ENCODE measurements at places on chromosomes 2 and 18.

- no peak for DNase-seq
These were observed 279.2 kb downstream of the CLIP4 start for GRCh38 chr2:29394311-29394980.

DNA sequence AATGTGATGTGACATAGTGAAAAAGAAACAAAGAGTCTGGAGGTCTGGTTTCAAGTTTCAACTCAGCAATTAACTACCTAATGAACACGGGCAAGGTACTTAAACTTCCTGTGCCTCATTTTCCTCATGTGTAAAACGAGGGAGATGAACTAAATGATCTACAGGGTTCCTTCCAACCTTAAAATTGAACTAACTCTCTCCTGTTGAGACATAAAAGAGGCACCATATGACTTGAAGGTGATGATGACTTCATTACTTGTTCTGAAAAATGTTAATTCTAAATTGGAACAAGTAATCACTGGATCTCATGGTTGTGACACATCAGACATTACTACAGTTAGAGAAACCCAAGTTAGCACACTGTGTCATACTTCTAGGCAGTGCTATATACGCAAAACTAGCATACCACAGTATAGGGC is 8.9 kb upstream of the REL start:
- no peak for DNase-seq

DNA sequence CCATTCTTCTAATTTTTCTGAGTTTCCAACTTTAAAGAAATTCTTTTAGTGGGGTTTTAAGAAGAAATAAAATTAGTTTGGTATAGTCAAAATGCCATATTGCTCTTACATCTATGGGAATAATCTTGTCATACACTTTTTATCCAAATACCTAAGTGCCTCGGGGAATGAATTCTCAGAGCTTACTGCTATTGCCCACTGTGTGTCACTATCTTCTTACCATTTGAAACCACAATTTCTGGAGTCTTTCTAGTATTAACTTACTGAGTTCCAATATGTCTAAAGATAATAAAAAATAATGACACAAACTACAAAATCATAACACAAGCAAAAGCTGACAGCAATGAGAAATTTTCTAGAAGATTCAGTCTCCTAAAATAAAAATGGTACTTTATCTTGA is 23.7 kb upstream of the DNAH6 start:
- DNase-seq: no peak

DNA sequence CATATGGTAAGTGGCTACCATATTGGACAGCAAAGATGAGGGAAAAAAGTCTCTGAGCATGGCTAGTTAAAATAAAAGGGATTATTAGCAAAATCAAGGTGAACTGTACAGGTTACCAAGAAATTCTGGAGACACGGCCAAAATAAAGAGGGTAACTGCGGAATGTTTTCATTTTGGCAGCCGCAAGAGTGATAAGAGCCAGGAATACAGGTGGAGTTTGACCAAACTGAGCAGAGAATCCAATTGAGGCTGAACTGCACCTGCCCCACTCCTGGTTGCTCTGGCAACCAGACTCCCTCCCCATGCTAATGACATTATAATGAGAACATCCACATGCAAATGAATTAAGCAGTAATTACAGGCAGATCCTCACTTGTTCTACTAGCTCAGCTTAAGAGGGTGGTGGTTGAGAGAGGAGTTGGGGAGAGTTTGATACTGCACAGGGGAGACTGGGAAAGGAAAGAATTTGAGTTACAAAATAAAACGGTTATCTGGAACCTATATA is 18.8 kb upstream of the EPHA4 start:
- DNase-seq: no peak

DNA sequence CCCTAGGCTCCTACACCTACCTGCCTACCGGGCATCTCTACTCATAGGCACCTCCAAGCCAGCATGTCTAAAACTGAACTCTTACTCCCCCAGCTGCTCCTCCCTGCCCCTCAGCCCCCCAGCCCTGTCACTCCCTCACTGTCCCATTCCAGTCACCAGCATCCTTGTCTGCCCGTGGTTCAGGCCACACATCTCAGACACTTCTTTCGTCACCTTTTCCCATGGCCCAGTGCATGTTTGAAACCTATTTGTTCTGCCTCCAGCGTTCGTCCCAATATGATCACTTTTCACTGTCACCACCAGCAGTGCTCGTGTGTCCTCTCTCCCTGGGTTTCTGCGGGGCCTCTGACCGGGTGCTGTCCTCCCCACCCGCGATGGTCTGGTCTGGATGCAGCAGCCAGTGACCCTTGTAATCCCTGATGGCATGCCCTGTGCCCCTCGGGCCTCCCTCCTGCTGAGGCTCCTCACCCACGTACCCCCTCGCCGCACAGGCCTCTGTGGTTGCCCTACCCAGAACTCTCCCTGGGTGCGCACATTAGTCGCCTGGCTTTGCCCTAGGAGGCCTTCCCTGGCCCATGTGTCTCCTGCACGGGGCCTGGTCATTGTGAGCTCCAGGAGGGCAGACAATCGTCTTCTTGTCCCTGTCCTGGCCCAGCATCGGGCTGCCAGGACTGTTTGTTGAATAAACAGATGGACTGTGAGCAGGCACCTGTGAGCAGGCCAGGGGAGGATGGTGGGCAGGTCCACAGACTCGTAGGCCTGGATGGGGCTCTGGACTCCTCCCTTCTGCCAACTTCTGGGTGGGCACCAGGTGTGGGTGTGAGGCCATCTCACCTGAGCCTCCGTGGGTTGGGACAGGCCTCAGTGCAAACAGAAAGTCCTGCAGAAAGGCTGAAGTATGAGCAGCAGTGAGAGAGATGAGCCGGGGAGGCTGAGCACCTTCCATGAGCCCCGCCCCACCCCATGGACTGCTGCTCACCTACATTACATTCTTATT is 15.5 kb downstream of the LDLRAD4 start:
- no peak for DNase-seq

DNA sequence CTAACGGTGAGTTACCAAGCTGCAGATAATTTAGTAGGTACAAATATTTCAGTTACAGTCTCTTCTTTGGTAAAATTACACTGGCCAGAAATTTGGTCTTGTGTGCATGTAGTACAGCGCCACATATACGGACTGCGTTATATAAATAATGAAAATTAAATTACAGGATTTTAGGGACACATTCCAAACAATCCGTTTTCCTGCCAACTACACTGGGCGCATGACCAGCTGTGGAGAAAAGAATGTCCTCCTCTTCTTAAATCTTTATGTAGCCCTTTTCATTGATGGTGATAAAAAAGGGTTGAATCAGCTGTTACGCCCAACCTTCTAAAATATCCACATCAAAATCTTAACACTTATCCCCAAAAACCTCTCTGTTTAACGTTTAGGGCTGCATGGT is 37.5 kb downstream of the TCF4 start:
- no peak for DNase-seq

DNA sequence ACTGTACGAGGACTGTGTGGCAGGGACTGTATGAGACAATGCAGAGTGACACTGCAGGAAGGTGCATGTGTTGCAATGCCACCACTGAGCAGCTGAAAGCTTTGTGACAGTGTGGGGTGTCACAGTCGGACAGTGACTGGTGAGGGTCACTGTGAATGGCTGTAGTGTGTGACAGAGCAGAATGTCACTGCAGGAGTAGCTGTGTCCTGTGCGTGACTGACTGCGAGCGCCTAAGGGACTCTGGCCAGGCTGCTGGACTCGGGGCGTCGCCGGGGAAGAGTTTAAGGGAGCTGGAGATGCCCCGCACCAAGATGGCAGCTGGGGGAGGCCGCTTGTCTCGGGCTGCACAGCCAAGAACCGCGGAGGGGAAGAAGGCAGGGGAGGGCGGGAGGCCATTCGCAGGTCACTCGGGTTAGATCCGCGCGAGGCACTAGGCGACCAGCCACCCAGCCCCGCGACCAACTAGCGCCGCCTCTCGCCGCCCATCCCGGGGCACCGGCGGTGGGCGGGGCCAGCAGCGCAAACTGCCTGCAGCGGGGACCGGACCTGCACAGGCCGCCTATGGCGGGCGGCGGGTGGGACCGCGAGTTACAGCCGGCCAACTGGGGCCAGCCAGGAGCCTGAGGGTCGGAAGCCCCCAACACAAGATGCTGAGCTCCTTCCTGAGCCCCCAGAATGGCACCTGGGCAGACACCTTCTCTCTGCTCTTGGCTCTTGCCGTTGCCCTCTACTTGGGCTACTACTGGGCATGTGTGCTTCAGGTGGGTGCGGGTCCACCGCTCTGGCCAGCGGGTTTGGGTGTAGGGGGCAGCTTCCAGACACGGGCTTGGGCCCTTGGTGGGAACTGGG is at the start of gene ABHD1:
ABHD1 (plus strand) TSS at position 514 of the 849 bp plus-strand sequence; CDS start at position 648, 134 bp downstream.
- DNase-seq: no peak

DNA sequence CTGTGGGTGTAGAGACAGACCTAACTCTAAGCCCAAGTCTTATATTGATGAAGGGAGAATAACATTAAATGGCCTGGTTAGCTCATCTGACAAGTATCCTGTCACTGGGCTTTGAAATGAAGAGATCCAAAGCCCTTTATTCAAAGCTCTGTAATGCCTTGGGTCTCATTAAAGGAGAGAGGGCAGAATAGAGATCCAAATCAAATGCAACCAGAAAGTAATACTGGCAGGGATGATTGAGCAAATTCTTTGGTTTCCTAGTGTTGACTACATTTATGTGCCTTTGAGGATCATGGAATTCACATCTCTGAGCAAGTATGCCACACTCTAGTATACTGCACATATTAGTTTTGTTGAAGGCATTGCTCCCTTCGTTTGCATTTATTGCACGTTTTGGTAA is 147.9 kb upstream of the CAVIN2 start:
- DNase-seq: no peak

DNA sequence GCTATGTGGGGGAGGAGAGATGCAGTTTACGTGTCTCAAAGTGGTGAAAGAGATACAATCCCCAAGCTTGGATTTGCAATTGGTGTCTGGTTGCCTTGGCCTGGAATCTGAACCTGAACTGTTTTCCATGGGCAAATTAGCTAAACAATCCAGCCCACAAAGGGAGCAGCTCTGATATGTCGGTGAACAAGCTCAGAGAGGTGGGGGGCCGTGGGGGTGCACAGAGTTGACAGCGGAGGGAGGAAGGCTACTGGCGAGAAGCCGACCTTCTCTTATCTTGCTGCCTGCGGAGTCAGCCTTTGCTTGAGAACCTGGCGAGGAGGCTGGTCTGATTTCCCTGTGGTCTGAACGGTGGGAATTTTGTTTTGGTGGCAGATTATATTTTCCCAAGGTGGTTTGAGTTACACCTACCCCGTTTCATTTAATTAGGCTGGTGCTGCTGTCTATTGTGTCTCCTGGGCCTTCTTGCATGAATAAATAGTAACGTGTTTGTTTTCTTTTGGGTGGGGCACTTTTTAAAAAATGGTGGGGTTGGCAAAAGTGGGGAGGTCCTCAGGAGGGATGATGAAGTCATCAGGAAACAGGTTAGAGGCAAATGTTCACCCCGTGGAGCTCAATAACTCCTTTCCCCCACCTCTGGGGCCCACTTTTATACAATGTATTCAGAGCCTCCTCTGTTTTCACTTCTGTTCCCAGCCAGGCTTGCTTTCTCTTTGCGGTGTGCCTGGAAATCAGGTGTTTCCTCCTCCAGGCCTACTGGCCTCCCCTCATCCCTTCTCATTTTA is 80.9 kb upstream of the IGFBP5 start:
- DNase-seq: no peak

DNA sequence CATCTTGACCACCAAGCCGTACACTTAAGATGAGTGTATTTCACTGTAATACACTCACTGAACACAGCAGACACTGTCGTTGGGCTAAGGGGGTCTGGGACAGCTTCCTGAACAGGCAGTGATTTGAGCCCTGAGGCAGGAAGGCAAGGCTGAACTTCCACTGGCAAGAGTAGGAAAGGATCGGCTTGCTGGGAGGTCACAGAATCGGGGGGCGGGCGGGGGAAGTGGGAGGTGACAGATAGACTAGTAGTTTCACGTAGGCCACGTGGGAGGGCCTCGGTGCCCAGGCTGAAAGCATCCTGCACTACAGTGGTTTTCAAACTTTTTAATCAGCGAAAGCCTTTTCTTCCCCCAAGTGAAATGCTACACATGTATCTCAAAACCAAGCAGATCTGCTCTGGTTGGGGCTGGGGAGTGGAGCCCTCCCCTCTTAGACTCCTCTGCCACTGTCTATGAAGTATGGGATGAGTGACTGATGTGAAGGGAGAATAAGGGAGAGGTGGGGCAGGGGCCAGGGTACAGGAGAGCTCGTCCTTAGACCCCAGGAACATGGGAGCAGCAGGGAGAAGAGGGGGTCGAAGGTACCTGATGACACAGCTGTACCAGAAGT is 8.6 kb downstream of the PARD6G start:
- DNase-seq: no peak

DNA sequence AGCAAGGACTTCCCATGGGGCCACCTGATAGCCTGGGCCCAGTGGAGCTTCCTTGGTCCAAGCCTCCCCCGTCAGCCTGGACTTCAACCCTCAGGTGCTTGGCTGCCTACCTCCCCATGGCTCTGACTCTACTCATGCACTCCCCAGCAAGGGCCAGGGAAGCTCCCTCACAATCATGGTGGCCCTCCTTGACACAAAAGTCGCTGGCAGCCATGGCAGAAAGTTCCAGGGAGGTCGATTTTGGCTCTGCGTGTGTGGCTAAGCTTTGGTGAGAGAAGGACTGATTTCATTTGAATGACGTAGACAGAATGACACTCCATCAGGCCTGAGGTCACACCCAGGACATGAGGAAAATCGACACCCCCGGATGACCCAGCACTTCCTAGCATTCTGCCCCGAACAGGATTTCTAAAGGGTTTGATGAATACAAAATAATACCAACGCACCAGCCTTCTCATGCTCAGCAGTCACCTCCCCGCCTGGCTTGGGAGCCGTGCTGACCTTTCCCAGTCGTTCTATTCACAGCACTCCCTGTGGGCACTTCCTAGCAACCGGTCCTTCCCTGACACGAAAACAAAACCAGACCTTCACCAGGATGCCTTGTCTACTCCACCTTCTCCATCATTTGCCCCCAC is 52.7 kb downstream of the LBH start:
- DNase-seq: no peak

GRCh38 chr2:39881948-39882347 is 102.9 kb upstream of the THUMPD2 start:
- DNase-seq: no peak

GRCh38 chr18:42742969-42743368 is 372.5 kb downstream of the RIT2 start:
- no peak for DNase-seq

GRCh38 chr2:207394812-207395534 is 134.8 kb upstream of the CREB1 start:
- no peak for DNase-seq

GRCh38 chr2:216914491-216914890 is 54.6 kb upstream of the TNP1 start:
- no peak for DNase-seq

GRCh38 chr2:207459990-207460757 is 69.6 kb upstream of the CREB1 start:
- no peak for DNase-seq

DNA sequence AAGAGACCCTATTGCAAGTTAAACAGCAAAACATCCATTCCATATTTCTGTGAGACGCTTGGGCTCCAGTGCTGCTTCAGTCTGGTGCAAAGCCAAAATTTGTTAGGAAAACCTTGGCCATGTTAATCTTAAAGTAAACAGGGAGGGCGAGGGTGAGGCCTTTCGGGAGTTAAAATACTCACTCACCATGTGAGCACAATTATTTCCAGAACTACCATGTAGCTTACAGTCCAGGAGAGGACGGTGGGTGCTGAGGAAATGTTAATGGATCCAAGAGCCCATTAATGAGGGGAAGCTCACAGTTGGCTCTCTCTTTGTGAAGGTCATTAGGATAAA is 286.4 kb downstream of the SLC8A1 start:
- peak; percentile 73 for DNase-seq

GRCh38 chr18:40874233-40874632 is 1080.8 kb upstream of the PIK3C3 start:
- no peak for DNase-seq
